ENCODE measurements at places on chromosomes 12 and 14. TPM values are rescaled to one million over a fixed set of nuclear protein-coding genes. Genes with fewer than 3 reads are reported as not detected.

- no peak for DNase-seq
Observed at GRCh38 chr12:49658276-49658675, 34.9 kb downstream of the PRPF40B start.

- DNase-seq: peak; percentile 50
Observed at GRCh38 chr14:81269100-81269978, 48.6 kb upstream of the GTF2A1 start.

The FAR2 gene
- 8.6 TPM for polyA plus RNA-seq

DNA sequence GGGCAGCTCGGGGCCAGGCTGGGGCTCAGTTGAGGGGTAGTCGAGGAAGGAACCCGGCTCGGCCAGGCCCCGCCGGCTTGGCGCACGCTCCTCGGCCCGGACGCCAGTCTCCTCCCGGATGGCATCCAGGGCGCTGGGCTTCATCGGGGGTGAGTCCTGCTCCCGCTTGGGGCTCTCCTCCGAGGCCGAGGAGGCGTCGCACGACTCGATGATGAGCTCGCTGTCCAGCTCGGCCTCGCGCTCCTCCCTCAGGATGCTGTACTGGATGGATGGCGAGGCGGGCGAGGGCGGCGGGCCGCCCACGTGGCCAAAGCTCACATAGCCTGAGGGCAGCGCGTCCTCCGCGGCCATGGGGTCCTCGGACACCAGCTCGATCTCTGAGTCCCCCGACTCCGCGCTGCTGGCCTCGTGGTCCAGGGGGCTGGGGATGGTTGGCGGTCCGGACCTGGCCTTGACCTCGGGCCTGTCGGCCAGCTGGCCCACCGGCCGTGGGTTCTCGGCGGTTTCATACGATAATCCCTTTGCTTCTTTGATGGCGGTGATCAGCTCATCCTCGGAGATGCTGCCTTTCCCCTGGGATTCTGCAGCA, 143.4 kb downstream of the RTN1 start:
- DNase-seq: no peak

DNA sequence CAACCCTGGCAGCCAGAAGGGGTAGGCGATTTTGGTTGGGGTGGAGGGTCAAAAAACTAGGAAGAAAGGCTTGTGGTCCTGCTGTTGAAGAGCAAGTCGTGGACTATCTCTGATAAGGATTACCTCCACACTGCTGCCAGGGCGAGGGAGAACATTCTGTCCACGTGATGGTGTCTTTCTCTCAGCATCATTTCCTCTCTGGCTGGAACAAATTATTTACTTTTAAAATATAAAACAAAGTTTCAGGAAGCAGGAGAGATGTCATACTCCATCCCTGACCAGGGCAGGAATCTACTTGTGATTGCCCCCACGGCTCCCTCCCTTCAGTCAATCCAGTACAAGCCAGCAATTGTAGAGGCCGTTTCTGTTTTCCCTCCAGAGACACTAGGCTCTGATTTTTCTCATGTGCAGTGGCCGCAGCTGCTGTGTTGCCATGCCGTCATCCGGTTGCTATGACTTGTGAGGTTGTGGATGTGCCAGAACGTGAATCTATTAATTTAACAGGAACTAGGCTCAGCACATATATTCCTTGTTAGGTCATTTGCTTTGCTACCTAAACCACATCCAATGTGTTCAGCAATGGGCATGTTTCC, 61.5 kb upstream of the PTGR2 start:
- DNase-seq: peak; percentile 92

The RHEBL1 gene
- 2.2 TPM for polyA plus RNA-seq

The MYF5 gene
- 29.5 TPM for polyA plus RNA-seq

DNA sequence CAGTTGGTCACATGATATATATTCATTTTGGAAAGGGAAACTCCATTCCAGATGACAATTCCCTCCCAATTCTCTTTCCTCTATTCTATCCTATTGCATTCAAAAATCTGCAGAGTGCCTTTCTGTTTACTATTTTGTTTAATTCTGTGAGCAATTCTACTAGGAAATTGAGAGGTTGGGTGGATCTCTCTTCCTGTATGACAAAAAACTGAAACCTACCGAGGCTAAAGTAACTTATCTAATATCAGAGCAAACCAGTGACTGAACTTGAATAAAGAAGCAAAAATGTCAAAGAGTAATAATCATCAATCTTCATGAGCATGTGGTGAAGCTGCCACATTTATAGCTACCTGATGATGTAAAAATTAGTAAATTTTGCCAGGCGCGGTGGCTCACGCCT, 16.6 kb upstream of the ACTN1 start:
- no peak for DNase-seq
